ENCODE measurements at places on chromosomes 2 and 18.

- DNase-seq = peak; percentile 92
Measured at GRCh38 chr2:208363485-208363884, 43.1 kb upstream of the PTH2R start.

- no peak for DNase-seq
Measured at GRCh38 chr2:148900350-148900837, 25.4 kb downstream of the KIF5C start.

- peak; percentile 92 for DNase-seq
Measured at GRCh38 chr18:44589693-44590355, 90.9 kb upstream of the SETBP1 start.

- DNase-seq = no peak
Measured at GRCh38 chr2:219362072-219362471, 25.6 kb downstream of the DNPEP start.

Measured in astrocyte (in vitro differentiated cells and primary cell).